ENCODE measurements at places on chromosomes 2 and 18. TPM values are rescaled to one million over a fixed set of nuclear protein-coding genes. Genes with fewer than 3 reads are reported as not detected.

- no peak for DNase-seq
- H3K36me3 ChIP-seq, result no peaks in the 10 kb centered on the region
- H3K4me1 ChIP-seq, result no peaks in the 10 kb centered on the region
- no peak overlapping the region for H3K27ac ChIP-seq
Measured at GRCh38 chr2:102592601-102593000, 26.8 kb upstream of the SLC9A2 start.

- no peak overlapping the region for H3K27ac ChIP-seq
- H3K27me3 ChIP-seq, result no peaks in the 10 kb centered on the region
- no peak overlapping the region for H3K4me3 ChIP-seq
- no peak for DNase-seq
- H3K36me3 ChIP-seq, result no peaks in the 10 kb centered on the region
Measured at GRCh38 chr2:236743039-236743920, 173.7 kb downstream of the ACKR3 start.

DNA sequence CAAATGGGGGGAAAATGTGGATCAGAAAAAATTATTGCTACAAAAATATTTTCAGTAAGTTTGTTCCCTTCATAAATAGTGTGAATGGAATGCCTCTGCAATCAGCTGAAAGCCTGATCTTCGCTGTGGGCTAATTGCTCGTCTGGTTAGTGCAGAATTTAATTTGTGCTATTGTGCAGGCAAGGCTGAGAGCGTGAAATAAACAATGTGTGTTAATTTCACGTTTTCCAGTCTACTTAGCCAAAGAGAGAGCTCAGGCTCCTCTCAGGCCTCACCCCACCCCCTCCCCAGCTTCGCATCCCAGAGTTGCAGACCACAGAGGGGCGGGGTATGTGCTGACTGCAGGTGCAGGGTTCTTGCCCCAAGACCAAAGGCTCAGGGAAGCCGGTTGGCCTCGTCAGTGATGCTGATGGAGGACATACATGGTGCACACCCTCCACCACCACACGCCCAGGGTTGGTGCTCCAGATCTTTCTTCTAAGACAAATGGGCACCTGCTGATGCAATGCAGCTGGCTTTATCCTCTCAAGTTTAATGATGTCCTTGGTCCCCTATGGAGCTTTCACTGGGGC lies 302.6 kb upstream of the SLC14A2 start:
- H3K27me3 ChIP-seq, result no peaks in the 10 kb centered on the region
- DNase-seq, result no peak
- H3K4me3 ChIP-seq, result no peak overlapping the region
- H3K4me1 ChIP-seq, result no peaks in the 10 kb centered on the region
- no peak overlapping the region for H3K27ac ChIP-seq
- H3K36me3 ChIP-seq, result no peaks in the 10 kb centered on the region

GRCh38 chr2:3666613-3666975 lies 8.6 kb downstream of the ALLC start:
- H3K27me3 ChIP-seq, result no peaks in the 10 kb centered on the region
- no peak for DNase-seq
- no peak overlapping the region for H3K27ac ChIP-seq
- H3K4me3 ChIP-seq, result no peak overlapping the region

- no peaks in the 10 kb centered on the region for H3K36me3 ChIP-seq
- DNase-seq, result no peak
- H3K27me3 ChIP-seq, result no peaks in the 10 kb centered on the region
- no peaks in the 10 kb centered on the region for H3K4me1 ChIP-seq
Measured at GRCh38 chr18:61992285-61992684, 99.5 kb upstream of the RNF152 start.

GRCh38 chr18:2905854-2906703 lies 59.3 kb downstream of the EMILIN2 start:
- peak; percentile 19 for DNase-seq
- H3K4me3 ChIP-seq, result peak overlapping the region; percentile 64
- H3K36me3 ChIP-seq, result no peaks in the 10 kb centered on the region
- H3K27me3 ChIP-seq, result no peaks in the 10 kb centered on the region
- H3K4me1 ChIP-seq, result peaks cover 9% of the 10 kb centered on the region

DNA sequence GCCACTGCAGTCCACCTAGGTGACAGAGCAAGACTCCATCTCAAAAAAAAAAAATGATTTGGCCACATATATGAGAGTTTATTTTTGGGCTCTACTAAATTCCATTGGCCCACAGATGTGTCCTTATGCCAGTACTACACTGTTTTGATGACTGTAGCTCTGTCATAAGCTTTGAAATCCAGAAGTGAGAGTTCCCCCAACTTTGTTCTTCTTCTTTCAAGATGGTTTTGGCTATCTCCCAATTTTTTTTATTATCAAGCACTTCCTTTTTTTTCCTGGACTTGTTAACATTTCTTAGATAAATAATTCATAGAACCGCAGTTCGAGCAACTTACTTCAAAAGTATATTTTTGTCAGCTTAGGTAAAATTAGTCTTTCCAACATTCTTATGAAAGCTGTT lies 96.9 kb downstream of the TSHZ1 start:
- DNase-seq, result no peak
- H3K36me3 ChIP-seq, result no peaks in the 10 kb centered on the region
- no peak overlapping the region for H3K4me3 ChIP-seq
- H3K27ac ChIP-seq, result no peak overlapping the region
- no peaks in the 10 kb centered on the region for H3K4me1 ChIP-seq

DNA sequence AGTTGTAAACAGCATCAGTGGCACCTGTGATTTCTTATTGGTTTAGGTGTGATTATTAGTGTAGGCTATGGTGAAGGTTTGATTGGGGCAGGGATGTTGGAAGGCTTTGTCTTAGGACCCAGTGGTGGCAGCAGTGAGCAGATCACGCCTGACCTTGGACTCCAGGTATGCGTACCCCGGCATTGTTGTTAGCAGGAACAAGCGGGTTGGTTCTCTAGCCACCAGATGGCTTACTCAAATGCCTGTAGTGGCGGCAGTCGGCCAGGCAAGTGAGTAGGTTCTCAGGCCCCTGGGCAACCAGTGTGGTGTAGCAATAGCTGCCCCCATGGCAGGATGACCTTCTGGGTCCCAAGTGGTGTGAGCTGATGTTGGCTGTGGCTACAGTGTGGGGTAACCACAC lies 558.3 kb downstream of the KCNJ3 start:
- H3K36me3 ChIP-seq, result no peaks in the 10 kb centered on the region
- H3K4me3 ChIP-seq, result no peak overlapping the region
- DNase-seq, result no peak
- no peaks in the 10 kb centered on the region for H3K27me3 ChIP-seq
- no peak overlapping the region for H3K27ac ChIP-seq

DNA sequence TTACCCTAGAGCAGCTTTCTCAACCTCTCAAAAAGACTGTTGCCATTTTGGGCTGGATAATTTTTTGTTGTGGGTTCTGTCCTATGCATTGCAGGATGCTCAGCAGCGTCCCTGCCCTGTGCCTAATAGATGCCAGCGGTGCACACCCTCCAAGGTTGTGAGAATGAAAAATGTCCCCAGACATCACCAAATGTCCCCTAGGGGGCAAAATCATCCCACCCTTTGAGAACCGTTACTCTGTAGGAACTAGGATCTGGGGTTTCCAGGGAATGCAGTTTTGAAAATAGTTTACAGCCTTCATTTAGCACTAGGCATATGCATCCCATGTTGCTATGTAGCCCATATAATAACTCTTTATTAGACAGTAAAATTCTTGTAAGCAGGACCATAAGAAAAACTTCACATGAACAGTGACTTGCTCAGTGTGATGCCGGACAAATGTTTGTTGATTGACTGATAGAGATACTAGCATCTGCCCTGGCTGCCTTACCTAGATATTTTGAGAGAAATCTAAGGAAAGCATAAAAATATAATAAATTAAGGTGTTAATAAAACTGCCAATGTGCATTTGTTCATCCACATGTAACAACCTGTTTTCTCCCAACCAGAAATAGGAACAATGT lies 79.2 kb upstream of the EPC2 start:
- H3K4me1 ChIP-seq, result peaks cover 5% of the 10 kb centered on the region
- H3K27me3 ChIP-seq, result no peaks in the 10 kb centered on the region
- H3K4me3 ChIP-seq, result no peak overlapping the region
- DNase-seq, result no peak
- no peaks in the 10 kb centered on the region for H3K36me3 ChIP-seq

DNA sequence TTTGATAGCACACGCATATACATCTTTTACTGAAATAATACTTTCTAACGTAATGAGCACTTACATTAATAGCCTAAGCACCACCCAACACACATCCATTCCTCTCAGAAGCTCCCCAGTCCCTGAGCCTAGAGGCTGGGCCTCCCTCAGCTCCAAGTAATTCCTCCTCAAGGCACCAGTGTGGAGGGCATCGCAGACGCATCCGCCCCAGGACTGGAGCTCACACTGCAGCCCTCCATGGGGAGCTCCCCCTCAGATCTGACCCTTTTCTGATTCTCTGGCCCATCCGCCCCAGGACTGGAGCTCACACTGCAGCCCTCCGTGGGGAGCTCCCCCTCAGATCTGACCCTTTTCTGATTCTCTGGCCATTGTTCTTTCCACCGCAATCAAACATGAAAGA lies 60.4 kb upstream of the SNTG2 start:
- H3K4me3 ChIP-seq, result no peak overlapping the region
- DNase-seq, result no peak
- no peaks in the 10 kb centered on the region for H3K4me1 ChIP-seq
- peaks cover 8% of the 10 kb centered on the region for H3K27me3 ChIP-seq
- H3K36me3 ChIP-seq, result no peaks in the 10 kb centered on the region
- H3K27ac ChIP-seq, result no peak overlapping the region

DNA sequence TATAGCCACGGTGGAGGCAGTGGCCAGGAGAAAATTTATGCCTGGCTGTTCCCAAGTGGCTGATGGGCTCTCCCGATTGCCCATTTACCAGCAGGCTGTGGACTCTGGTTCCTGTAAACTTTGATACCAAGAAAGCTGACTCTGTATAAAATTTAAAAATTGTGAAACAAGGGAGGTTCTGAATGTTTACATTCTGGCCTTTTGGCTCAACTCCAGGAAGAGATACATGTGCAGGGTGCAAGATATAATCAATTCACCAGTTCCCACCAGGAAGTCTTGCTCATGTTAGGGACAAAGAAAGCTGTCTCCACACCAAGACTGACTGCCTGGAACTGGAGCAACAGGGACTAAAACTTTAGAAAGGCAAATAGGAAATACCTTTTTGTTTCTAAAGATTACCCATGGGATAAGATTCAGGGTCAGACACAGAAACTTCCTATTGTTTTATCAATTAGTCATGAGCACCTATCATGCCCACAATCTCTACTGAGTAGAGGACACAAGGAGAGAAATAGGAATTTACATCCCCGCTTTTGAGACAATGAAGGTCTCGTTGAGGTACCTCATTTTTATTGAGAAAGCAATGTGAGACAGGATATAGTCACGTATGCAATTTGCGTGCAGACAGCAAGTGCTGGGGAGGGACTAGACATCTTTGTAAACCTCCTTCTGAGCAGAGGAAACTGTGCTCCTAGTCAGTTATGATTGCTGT lies 123.5 kb downstream of the LIPG start:
- no peaks in the 10 kb centered on the region for H3K4me1 ChIP-seq
- H3K27me3 ChIP-seq, result no peaks in the 10 kb centered on the region
- no peak overlapping the region for H3K4me3 ChIP-seq
- no peaks in the 10 kb centered on the region for H3K36me3 ChIP-seq
- DNase-seq, result no peak

- no peaks in the 10 kb centered on the region for H3K27me3 ChIP-seq
- H3K4me1 ChIP-seq, result no peaks in the 10 kb centered on the region
Measured at GRCh38 chr2:238863749-238864206, 15.9 kb downstream of the TWIST2 start.

GRCh38 chr2:205500065-205500464 lies 182.2 kb upstream of the NRP2 start:
- no peak overlapping the region for H3K4me3 ChIP-seq
- H3K27me3 ChIP-seq, result no peaks in the 10 kb centered on the region
- H3K4me1 ChIP-seq, result no peaks in the 10 kb centered on the region
- H3K36me3 ChIP-seq, result no peaks in the 10 kb centered on the region
- no peak overlapping the region for H3K27ac ChIP-seq

GRCh38 chr2:26144953-26145680 lies 27.8 kb upstream of the GAREM2 start:
- peak; percentile 43 for DNase-seq
- no peak overlapping the region for H3K4me3 ChIP-seq
- H3K4me1 ChIP-seq, result no peaks in the 10 kb centered on the region
- H3K36me3 ChIP-seq, result no peaks in the 10 kb centered on the region
- no peak overlapping the region for H3K27ac ChIP-seq

GRCh38 chr2:240389302-240389805 lies 46.1 kb upstream of the GPC1 start:
- no peaks in the 10 kb centered on the region for H3K27me3 ChIP-seq
- no peak overlapping the region for H3K27ac ChIP-seq
- no peak for DNase-seq
- H3K4me3 ChIP-seq, result no peak overlapping the region
- no peaks in the 10 kb centered on the region for H3K4me1 ChIP-seq
- no peaks in the 10 kb centered on the region for H3K36me3 ChIP-seq

GRCh38 chr2:64698668-64699444 lies 45.1 kb upstream of the SERTAD2 start:
- H3K4me1 ChIP-seq, result peaks cover 12% of the 10 kb centered on the region
- H3K27ac ChIP-seq, result no peak overlapping the region
- H3K36me3 ChIP-seq, result no peaks in the 10 kb centered on the region
- no peak for DNase-seq
- no peaks in the 10 kb centered on the region for H3K27me3 ChIP-seq

GRCh38 chr2:160492401-160493226 lies 993 bp downstream of the RBMS1 start:
- peaks cover 10% of the 10 kb centered on the region for H3K4me1 ChIP-seq
- peak overlapping the region; percentile 96 for H3K27ac ChIP-seq
- DNase-seq, result peak; percentile 65
- H3K4me3 ChIP-seq, result peak overlapping the region; percentile 64
- H3K27me3 ChIP-seq, result no peaks in the 10 kb centered on the region

DNA sequence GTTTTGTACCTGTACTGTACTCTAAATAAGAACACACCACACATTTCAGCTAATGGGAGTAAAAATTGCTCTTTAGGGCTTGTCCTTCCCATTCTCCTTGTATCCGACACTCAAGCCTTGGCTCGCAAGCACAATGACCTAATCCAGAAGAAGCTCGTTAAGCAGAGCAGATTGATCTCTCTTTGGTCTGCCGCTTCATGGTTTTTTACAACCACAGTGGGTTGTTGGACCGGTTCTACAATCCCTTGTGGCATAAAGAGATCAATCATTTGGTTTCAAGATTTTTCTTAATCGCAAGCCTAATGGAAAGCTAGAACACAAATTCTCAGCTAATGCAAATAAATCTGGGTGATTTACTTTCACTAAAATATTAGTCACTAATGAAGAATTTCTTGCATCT lies 662.1 kb downstream of the LRP1B start:
- H3K4me3 ChIP-seq, result no peak overlapping the region
- H3K27me3 ChIP-seq, result no peaks in the 10 kb centered on the region
- no peak for DNase-seq
- H3K27ac ChIP-seq, result no peak overlapping the region
- no peaks in the 10 kb centered on the region for H3K36me3 ChIP-seq

GRCh38 chr2:45567288-45567963 lies 43.6 kb downstream of the SRBD1 start:
- DNase-seq, result no peak
- H3K36me3 ChIP-seq, result no peaks in the 10 kb centered on the region
- H3K4me1 ChIP-seq, result peaks cover 14% of the 10 kb centered on the region
- peak overlapping the region; percentile 76 for H3K27ac ChIP-seq

DNA sequence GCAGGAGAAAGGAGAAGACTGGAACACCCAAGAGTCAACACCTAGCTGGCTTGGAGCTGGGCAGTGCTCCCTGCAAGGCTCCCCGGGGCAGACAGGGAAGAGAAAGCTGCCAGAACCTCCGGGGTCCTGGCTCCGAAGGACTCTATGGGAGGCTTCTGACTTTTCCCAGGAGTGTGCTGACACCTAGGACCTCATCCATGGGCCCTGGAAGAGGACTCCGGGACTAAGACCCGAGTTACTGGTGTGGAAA lies 37.8 kb upstream of the ATP6V1B1 start:
- no peak overlapping the region for H3K27ac ChIP-seq
- peaks cover 23% of the 10 kb centered on the region for H3K27me3 ChIP-seq
- H3K36me3 ChIP-seq, result no peaks in the 10 kb centered on the region
- H3K4me1 ChIP-seq, result no peaks in the 10 kb centered on the region

Gene MC5R
- total RNA-seq, result not detected

Gene SRD5A2
- not detected for total RNA-seq

Gene AP1S3
- 0.88 TPM for total RNA-seq

Gene GAREM2
- total RNA-seq, result 8.4 TPM

Gene CFC1B
- total RNA-seq, result not detected

All from naive thymus-derived CD4-positive, alpha-beta T cell (primary cell).